ENCODE measurements at places on chromosomes 1 and 21. TPM values are rescaled to one million over a fixed set of nuclear protein-coding genes. Genes with fewer than 3 reads are reported as not detected.

- no peak for DNase-seq
These were observed 183.9 kb downstream of the TOMM20 start for GRCh38 chr1:234944439-234945344.

- no peak for DNase-seq
These were observed 19.7 kb downstream of the SNAP47 start for GRCh38 chr1:227754958-227755357.

- DNase-seq = no peak
These were observed 1010.3 kb downstream of the AMY1C start for GRCh38 chr1:104760017-104760416.

- no peak for DNase-seq
These were observed 16.9 kb upstream of the SLAMF9 start for GRCh38 chr1:159970932-159971342.

DNA sequence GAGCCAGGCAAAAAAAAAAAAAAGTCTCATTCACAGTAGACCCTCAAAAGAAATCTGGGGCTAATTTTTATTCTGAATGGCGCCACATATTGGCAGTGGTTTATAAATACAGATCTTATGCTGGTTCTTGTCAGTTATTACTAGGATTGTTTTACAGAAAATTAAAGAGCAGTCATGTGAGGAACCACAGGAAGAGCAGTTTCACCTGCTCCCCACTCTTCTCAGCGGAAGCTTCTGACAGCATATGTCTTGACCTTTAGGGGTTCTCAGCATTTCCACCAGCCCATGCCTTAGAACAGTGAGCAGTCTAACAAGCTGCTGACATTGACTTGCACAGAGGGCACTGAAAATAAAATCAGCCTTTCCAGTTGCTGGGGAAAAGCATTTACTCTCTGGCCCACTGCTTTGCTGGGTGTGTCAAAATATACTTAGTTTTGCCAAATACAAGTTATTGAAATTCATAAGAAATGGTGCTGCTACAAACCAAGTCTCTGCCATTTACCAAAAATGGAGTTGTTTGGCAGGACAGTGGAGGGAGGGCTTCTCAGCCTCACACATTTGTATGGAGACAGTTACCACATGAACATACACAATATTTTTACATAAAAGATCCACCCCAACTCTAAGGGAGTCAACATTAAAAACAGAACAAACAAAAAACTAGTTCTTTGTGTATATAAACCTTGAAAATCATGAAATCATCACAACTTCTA lies 144.2 kb downstream of the SYT2 start:
- no peak for DNase-seq

DNA sequence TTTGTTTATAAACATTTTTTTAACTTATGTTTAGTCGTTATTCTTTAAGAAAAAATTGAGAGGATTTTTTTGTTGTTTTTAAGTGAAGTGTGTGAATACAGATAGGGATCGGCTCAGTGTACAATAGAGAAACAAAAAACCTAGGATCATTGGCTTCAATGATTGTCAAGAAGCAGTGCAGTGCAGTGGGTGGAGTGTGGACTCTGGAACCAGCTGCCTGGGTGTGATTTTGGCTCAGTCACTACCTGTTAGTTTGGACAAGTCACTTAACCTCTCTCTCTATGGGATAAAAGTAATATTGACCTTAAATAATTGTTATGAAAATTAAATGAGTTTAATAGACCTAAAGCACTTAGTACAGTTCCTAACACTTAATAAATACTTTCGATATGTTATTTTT lies 41.3 kb downstream of the SCCPDH start:
- DNase-seq = no peak

DNA sequence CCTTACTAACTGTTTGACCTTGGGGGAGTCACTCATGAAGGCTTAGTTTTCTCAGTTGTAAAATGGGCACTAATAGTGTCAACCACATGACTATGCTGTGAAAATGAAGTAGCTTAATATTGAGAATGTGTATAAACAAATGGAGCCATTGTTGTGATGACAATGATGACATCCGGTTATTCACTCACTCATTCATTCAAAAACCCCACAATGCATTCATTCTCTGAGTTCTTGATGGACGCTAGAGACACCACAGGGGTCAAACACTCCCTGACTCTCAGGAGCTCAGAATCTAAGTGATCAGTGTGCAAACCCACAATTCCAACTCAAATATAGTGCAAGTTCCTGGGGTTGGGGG lies 138.9 kb downstream of the FOXD2 start:
- no peak for DNase-seq

DNA sequence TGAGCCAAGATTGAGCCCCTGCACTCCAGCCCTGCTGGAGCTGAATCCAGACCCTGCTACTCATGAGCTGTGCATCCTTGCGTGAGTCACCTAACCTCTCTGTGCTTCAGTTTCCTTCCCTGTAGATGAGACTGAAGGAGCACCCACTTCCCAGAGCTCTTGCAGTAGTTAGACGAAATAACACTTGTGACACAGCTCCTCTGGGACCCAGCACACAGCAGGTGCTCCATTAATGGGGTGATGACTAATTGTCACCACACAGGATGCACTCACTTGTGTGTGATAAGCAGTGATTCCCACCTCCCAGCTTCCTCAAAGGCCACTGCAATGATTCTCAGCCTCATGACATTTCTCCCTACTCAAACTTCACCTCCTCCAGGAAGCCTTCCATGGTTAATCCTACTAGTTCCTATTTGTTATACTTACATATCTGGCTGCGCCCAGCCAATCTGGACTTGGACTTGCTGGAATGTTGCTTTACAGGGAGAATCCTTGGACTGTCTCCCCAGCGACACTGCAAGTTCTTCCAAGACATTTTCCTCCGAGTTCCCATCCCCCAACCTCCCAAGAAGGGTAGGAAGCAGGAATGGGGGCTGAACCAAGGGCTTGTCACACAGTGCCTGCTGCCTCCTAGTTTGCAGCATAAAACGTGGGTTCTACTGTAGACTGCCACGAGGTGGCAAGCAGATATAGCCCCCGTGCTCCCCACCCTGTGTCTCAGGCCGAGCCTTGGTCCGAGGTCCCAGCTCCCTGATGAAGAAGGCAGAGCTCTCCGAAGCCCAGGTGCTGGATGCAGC lies 17.2 kb downstream of the DRAXIN start:
- no peak for DNase-seq

GRCh38 chr21:44701541-44701940 lies 4.6 kb downstream of the KRTAP10-12 start:
- peak; percentile 50 for DNase-seq

- DNase-seq = no peak
These were observed 154.8 kb upstream of the GRIK3 start for GRCh38 chr1:37189111-37189510.

DNA sequence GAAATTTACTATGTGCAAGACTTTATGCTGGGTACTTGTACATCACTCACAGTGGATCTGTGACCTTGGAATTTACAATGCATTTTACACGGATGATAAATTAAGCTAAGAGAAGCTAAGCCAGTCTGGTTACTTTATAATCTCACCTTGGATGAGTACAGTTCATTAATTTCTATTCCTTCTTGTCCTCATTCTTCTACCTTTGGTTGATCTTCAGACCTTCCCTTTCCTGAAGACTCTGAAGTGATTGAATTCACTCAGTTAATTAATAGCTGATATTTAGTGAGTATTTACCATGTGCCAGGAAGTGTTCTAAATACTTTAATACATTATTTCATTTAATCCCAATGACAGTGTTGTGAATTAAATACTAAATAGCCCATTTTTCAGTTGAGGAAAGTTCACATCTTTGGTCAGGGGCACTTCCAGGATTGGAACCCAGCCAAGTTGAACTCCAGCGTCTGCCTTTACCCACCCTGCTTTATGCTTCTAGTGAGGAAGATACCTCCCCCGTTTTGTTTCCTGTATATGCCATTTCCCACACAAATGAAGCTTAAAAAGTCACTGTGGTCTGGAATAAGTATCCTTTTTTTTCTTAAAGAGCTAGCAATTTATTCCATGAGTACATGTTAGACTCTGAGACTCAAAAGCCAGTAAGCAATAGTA lies 146.6 kb downstream of the TLR5 start:
- DNase-seq = no peak

GRCh38 chr1:226989085-226989920 lies 49.2 kb downstream of the COQ8A start:
- no peak for DNase-seq

- DNase-seq = peak; percentile 36
These were observed 13.9 kb downstream of the HYI start for GRCh38 chr1:43439781-43440180.

DNA sequence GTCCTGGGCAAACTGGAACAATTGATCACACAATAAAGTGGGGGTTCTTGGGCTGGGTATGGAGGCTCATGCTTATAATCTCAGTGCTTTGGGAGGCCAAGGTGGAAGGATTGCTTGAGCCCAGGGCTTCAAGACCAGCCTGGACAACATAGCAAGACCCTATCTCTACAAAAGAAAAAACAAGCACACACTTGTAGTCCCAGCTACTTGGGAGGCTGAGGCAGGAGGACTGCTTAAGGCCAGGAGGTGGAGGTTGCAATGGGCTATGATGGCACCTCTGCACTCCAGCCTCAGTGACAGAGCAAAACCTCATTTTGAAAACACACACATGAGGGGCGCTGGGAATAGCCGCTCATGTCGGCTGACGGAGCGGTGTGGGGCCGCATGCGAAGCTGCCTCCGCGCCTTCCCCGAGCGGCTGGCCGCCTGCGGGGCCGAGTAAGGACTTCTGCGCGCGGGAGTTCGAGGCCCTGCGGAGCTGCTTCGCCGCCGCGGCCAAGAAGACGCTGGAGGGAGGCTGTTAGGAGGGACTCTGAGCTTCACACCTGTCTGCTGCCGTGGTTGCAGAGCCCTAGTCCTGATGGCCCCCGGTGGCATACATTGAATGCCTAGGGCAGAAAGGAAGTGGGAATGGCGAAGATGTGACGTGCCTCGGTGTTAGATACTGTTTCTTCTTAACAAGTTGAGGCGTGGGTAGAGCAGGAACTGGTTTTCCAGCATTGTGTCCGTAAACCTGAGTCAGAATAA lies 59.5 kb downstream of the ACBD3 start:
- DNase-seq = no peak

GRCh38 chr1:58310469-58310868 lies 236.1 kb downstream of the OMA1 start:
- DNase-seq = no peak

DNA sequence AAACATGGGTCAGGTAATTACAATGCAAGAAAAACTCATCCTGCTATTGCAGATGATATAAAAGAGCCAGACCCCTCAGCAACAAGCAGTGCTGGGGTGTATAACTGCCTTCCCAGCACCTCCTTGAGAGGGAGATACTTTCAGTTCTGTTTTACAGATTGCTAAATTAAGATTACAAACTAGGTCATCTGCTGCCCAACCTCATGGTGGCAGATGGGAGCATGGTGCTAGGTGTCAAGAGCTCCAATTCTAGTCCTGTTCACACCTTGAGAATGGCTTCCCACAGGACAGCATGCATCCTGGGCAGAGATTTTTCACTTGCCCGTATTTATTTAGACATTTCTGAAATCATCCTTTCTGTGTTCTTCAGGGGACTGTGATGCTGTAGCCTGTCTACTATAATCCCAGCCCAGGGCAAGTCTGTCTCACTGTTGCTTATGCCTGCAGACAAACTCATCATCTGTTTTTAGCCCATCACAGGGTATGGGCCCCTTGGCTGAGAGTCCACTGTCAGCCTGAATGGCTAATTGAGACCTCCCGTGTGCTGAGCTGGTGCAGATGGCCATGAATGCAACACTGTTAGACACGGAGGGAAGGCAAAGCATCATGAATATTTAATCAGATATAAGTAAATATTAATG lies 40.2 kb upstream of the PBX1 start:
- DNase-seq = no peak

- DNase-seq = no peak
These were observed 52.8 kb downstream of the TENT5C start for GRCh38 chr1:117658676-117659075.

- no peak for DNase-seq
These were observed 609 bp downstream of the PIGK start for GRCh38 chr1:77218477-77219165.

DNA sequence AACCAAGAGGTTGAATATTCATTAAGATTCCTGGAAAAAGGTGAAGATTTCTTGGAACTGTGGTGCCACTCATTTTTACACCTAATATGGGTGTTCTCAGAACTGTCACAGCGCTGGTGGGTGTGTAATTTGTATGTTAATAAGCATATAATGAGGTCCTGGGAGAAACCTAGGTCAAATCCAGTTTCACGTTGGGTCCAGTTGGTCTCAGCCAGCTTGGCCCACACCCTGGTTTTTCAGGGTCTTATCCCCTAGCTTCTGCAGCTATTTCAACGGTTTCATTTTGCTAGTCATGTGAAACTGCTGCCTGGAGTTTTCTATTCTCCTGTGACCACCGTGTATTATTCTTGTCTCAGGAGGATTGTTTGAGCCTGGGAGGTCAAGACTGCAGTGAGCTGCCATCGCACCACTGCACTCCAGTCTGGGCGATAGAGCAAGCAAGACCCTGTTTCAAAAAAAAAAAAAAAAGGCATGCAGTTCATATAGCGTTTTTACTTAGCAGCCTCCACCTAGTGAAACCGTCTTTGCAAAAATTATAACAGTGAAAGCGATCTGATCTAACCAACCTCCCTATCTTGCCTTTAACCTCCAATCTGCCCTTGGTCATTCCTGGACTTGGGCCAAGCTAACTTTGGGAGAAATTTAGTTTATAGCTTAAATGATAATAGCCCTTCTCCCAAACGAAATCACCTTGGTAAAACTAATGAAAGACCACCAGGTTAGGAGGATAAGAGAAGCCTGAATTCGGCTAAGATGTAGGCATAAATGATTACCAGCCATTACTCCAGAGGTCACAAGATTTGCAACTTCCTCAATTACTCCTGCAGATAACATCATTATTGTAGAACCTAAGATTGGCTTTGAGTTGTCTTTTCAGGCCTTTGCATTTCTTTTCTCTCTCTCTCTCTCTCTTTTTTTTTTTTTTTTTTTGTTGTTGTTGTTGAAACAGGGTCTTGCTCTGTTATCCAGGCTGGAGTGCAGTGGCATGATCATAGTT lies 44.0 kb downstream of the PTAFR start:
- no peak for DNase-seq

- DNase-seq = peak; percentile 86
These were observed 73.2 kb upstream of the TRAPPC10 start for GRCh38 chr21:43938751-43939442.

- no peak for DNase-seq
These were observed 524.0 kb downstream of the LRRIQ3 start for GRCh38 chr1:73673971-73674370.

Gene LMX1A
- total RNA-seq = 0.22 TPM

Gene TRIM67
- total RNA-seq = 0.04 TPM

Gene PEAR1
- total RNA-seq = 74.7 TPM

Gene FAAH
- total RNA-seq = 34.4 TPM

Gene SGIP1
- 7.0 TPM for total RNA-seq

Gene SH2D2A
- total RNA-seq = 1.6 TPM

Gene RHBDL2
- 0.22 TPM for total RNA-seq

Gene PADI2
- 21.2 TPM for total RNA-seq

Gene RUNX3
- 2.0 TPM for total RNA-seq

Gene PGLYRP3
- not detected for total RNA-seq

Gene EMC1
- total RNA-seq = 37.8 TPM

Gene PTGER3
- total RNA-seq = 4.4 TPM

Gene SLC30A7
- total RNA-seq = 25.9 TPM

Gene F13B
- total RNA-seq = not detected

Gene RORC
- 0.45 TPM for total RNA-seq

Gene NFIA
- total RNA-seq = 143 TPM

Gene RGS1
- total RNA-seq = 137 TPM

Gene TOR3A
- total RNA-seq = 18.4 TPM

Gene AIM2
- total RNA-seq = 1.5 TPM

Gene SLC9C2
- total RNA-seq = not detected

Gene OR2T11
- total RNA-seq = not detected
